SK-N-SH (cell line): ENCODE measurements at places on chromosomes 1 and 21.
A peak's percentile ranks its signal among the peaks of the same experiment; 100 is the strongest.

DNA sequence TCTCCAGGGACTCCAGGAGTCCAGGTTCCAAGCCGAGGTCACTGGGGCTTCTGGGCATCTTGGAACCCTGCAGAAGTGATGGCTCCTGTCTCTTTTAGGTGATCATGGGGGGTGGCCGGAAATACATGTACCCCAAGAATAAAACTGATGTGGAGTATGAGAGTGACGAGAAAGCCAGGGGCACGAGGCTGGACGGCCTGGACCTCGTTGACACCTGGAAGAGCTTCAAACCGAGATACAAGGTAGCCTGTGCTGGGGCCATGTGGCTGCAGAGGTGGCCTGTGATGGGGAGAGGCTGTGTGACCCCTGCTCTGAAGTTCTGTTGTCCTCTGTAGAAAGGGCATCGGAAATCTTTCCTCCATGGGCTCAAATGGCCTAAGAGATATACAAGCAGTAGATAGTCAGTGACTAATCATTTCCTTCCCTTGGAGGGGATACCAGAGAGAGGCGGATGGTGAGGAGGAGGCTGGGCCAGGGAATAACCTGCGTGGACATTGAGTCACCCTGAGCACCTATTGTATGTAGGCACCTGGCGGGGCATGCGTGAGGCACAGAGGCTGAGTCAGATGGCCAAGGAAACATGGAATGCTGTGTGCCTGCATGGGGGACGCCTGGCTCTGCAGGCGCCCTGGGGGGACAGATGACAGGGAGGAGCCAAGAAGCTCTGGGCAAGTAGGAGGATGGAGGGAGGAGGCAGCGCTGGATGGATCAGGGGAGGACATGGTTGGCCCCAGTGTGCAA is 59.0 kb downstream of the ALPL start:
- peak; percentile 50 for DNase-seq

- DNase-seq, result no peak
These were observed 10.0 kb downstream of the YBEY start for GRCh38 chr21:46295996-46296752.

DNA sequence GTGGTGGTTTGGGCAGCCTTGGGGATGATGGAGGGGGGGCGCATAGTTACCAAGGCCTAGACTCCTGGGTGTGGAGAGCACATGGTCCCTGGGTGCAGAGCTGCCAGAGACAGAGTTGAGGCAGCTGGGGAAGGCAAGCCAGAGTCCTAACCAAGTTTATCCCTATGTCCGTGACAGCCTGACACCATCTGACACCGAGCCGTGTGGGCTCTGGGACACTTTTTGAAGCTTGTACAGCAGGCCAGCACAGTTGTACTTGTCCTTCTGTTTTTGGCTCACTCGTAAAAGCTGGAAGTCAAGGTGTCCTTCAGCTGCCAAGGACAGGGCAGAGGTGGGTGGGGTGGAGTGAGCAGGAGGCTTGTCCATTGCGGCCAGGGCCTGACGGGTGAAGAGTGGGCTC is 28.5 kb downstream of the SLC26A9 start:
- DNase-seq, result peak; percentile 1

DNA sequence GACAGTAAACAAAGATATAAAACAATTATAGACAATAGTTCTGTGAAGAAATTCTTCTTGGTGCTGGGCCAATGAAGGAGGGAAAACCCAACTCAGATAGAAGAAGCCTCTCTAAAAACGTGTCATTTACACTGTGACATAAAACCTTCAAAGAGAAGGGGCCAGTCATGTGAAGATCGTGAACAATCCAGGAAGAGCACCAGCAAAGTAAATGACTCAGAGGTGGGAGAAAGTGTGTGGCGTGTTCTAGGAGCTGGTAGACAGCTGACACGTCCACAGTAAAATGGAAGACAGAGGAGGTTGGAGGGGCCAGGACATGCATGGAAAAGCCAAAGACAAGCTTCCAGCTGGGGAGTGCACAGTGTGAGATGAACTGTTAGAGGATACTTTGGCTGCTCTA is 143.6 kb downstream of the VAV3 start:
- DNase-seq, result no peak

GRCh38 chr1:247241691-247242090 is 14.2 kb upstream of the VN1R5 start:
- DNase-seq, result no peak

GRCh38 chr21:35984654-35985361 is 75.5 kb downstream of the SETD4 start:
- DNase-seq, result no peak

GRCh38 chr1:101051688-101052638 is 26.4 kb upstream of the DPH5 start:
- no peak for DNase-seq

GRCh38 chr1:174874331-174875053 is 125.3 kb upstream of the CACYBP start:
- no peak for DNase-seq

DNA sequence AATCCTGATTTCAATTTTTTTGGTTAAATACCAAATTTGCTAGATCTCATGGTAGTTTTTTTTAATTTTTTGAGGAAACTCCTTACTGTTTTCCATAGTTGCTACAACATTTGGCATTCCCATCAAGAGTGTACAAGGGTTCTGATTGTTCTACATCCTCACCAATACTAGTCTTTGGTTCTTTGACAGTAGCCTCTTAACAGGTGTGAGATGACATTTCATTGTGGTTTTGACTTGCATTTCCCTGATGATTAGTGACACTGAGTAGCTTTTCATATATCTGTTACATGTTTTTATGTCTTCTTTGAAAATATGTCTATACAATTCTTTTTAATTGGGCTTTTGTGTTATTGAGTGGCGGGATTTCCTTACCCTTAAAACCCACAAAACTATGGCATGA is 20.9 kb upstream of the RGS13 start:
- DNase-seq, result no peak

DNA sequence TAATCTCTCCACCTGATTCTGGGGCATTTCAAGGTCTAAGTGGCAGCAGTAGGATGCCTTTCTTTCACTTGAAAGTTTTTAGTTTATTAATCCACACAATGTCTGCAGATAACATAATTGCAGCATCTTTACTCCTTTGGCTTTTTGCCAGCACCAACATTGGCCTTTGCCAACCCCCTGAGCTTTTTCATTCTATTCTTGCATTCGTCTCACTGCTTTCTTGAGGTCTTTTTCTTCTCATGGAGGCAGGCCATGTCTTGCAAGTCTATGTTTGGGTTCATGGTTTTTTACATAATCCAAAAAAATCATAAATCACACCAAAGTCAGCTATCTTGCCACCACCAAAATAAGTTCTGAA is 30.4 kb upstream of the COG2 start:
- DNase-seq, result no peak

GRCh38 chr1:62367005-62367557 is 47.8 kb upstream of the KANK4 start:
- no peak for DNase-seq

DNA sequence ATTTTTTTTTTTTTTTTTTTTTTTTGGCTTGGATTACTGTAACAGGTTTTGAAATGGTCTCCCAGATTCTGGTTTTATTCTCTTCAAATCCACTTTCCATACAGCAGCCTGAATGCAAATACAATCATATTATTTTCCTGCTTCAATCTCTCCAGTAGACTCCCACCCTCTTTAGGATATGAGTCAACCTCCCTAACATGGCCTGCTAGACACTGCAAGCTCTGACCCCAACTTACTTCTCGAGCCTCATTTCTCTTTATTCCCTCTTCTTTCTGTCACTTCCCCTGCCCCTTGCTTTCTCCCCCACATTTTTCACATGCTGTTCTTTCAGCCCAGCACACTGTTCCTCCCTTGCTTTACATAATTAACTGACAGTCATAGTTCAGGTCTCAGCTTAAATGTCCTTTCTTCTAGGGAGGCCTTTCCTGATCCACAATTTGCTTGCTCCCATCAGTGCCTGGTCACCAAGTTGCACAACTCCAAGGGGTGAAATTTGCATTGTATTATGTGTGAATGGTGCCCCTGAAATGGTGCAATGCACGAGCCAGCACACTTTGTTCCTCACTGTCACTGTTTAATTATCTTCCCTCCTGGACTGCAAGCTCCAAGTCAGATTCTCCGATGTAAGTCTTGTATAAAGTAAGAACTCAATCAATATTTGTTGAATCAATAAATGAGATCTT is 22.1 kb upstream of the IL19 start:
- DNase-seq, result no peak

DNA sequence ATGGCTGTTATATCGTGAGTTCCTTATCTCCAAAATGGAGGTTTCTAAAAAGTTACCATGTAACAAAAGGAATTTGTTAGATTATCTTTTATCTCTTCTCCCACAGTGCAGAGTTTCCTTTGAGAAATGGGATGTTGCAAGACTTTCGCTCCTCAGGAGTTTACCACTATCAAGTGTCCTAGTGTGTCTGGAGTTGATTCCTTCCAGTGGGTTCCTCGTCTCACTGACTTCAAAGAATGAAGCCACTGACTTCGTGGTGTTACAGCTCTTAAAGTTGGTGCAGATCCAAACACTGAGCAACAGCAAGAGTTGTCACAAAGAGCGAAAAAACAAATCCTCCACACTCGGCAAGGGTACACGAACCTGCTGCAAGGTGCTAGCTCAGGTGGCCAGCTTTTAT is 37.0 kb downstream of the SPAG17 start:
- no peak for DNase-seq

- DNase-seq, result no peak
These were observed 78.6 kb downstream of the LAMC1 start for GRCh38 chr1:183101841-183102276.

DNA sequence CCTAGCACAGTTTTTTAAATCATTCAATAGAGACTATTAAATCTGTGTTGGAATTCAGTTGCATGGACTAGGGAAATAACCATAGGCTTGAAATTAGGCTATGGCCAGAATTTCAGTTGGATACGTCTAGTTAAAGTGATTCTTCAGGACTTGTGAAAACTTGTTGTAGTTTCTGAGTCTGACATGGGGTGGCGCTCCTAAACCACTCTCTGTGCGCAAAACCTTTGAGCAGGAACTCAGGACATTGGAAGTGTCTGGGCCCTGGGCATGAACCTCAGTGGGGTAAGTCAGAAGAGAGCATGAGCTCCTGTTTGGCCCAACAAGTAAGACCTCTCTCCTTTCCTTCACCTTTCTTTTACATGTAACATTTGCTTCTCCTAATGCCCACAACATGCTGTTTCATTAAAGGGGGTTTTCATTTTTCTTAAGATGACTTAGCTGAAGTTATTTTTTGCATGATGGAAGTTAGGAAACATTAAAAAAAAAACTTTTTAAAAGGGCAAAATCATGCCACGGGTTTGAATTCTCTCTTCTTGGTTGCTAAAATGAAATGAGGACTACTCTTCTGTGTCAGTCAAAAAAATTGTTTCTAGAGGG is 17.1 kb upstream of the CCDC190 start:
- DNase-seq, result peak; percentile 33

- no peak for DNase-seq
These were observed 505.2 kb downstream of the PLPP3 start for GRCh38 chr1:56074007-56074651.

GRCh38 chr1:174413632-174414031 is 34.1 kb upstream of the GPR52 start:
- DNase-seq, result no peak

GRCh38 chr21:42147386-42148020 is 71.4 kb upstream of the ABCG1 start:
- DNase-seq, result peak; percentile 22
